ENCODE measurements at places on chromosomes 3 and 15.

GRCh38 chr15:99211926-99212325 is 37.5 kb downstream of the TTC23 start:
- no peak for DNase-seq

GRCh38 chr3:195892105-195893043 is 16.0 kb downstream of the TNK2 start:
- DNase-seq: peak; percentile 87

GRCh38 chr3:71693641-71694040 is 31.6 kb downstream of the EIF4E3 start:
- DNase-seq: no peak

DNA sequence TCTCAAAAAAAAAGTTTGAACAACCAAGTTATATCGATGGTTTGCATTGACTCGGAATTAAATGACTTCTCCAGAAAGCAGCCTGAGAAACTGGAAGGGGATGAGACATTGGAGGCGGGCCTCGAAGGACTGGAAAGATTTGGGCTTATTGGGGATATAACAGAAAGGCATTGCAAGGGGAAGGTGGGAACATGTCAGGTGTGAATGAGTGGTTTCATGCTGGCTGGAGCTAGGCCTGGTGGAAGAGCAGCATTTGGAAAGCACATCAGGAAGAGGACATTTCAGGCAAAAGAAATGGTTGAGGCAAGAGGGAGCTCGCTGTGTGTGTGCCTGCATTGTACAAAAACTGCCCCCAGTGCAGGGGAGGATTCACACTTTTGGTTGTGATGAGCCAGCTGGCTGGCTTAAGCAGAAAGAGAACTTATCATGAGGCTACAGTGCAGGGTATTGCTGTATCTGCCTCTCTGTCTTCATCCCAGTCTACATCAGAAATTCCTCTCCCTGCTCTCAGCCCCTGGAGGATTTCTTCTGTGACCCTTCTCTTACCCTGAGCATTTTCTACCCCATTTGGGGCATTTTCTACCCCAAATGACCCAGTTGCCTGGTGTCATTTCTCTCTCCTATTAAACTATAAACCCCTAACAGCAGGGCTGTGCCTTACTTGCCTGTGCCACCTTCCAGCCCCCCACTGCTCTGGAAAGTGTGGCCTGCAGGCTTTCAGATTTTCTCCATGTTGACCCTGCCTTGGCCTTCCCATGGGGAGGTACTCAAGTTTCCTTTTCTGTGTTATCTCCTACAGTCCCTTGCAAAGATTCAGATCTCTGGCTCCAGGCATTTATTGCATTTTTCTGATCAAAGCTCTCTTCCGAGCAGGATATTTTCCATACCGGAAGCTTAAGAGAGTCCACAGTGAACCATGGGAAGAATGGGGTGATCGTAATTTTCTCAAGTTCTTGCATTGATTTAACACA is 64.4 kb upstream of the FLNB start:
- DNase-seq: no peak

- DNase-seq: no peak
Measured at GRCh38 chr3:9653565-9654248, 4.4 kb downstream of the MTMR14 start.

GRCh38 chr3:33438881-33439545 is 1.2 kb downstream of the UBP1 start:
- no peak for DNase-seq

DNA sequence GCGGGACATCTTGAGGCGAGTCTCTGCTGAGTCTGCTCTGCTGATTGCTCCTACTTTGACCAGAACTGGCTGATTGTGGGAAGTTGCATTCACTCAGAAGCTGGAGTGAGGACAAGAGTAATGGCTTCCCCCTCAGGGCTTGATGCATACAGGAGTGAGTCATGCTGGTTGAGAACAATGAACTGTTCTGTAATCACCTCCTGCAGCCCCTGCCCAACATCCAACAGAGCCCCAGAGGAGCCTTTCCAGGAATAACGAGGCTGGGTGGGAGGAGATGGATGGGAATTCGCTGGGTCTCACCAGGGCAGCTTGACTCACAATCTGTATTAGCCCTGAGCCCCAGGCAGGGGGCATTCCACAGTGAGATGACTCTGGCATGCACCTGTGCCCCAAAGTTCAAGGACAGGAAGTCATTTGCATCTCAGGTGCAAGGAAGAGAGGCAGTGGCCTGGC is 85.0 kb downstream of the RAB11A start:
- DNase-seq: peak; percentile 36

GRCh38 chr3:149340310-149340933 is 7.0 kb upstream of the TM4SF18 start:
- no peak for DNase-seq

DNA sequence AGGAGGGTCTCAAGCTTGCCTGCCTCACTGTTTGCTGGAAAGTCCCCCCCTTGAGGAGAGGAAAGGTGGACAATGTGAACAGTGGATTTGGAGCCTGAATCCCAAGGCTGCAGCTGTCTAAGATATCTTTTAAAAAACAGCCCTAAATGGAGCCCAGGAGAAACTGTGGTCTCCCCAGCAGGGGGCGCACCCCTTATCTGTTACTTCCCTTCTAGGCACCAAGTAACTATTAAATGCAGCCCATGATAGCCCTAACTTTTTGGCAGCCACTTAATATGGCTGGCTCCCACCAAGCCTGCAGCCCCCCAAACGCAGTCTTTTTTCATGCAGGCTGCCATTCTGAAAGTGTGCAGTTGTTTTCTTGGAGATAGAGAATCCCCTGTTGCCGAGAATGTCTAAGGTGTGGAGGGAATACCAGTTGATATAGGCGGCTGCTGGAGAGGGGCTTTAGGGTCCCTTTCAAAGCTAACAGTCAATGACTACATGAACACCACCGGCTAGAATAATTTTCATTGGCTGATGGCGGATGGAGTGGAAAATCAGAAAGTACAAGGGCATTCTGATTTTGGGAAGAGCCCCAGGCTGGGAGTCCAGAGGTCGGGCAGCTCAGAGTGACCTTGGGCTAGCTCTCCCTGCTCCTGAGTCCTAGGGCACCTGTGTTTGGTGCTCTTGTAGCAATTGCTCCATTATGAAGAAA is 1.3 kb downstream of the RHCG start:
- DNase-seq: no peak

Data from SK-N-SH (cell line).